Activated T-cell treated with anti-CD3 and anti-CD28 coated beads, Interleukin-2, amount 50 U/mL, for 24 hours (primary cell): ENCODE measurements at places on chromosomes 1 and 21.

DNA sequence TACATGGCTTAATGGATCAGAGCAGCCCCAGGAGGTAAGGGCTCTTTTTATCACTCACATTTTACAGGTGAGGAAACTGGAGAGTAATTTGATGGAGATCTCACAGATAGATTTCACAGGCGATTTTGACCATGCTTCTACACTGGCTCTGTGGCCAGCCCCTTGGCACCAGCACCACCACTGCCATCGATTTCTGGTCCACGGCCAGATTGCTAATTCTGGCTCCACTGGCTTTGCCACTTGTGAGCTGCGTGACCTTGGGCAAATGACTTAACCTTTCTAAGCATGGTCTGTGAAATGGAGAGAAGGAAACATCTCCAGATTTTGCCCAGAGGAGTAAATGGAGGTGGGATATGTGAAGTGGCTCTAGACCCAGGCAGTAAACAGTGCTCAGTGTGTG lies 32.6 kb downstream of the KCNC4 start:
- no peak for DNase-seq

- DNase-seq: no peak
Measured at GRCh38 chr21:42601656-42602055, 51.8 kb upstream of the PDE9A start.

DNA sequence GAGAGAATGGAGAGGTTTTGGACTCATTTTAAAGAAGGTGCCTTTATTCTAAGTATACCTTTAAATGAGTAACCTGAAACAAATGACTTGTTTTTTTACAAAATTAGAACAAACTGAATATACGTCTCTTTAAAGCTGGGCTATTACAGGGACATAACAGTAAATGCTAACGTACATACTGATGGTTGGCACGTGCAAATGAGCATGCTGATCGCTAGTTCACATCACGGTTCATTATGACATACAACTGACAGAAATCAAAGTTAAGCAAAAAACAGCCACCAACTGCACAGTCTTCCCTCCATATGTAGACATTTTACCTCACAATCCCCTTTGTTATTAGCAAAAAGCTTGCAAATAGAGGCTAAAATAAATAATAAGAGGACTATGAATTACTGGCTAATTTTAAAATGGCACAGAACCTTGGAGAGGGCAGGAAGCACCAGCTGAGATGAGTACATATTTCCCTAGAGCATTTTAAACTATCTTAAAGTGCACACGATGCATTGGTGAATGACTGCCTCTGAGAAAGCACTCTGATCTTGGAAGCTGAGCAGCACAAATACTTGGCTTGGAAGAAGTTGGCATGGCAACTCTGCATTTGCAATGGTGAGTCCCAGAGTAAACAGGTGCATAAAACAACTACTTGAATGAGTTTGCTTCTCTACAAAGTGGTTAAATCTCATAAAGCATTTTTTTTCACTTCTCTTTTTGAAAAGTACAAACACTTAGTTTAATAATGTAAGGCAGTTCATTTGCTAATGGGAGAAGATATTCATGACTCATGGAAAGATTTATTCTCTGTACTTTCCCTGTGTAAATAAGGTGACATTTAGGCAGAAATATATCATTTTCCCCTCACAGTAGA lies 204.7 kb downstream of the LHX8 start:
- no peak for DNase-seq

GRCh38 chr1:203870245-203870644 lies 8.8 kb downstream of the SNRPE start:
- DNase-seq: no peak

DNA sequence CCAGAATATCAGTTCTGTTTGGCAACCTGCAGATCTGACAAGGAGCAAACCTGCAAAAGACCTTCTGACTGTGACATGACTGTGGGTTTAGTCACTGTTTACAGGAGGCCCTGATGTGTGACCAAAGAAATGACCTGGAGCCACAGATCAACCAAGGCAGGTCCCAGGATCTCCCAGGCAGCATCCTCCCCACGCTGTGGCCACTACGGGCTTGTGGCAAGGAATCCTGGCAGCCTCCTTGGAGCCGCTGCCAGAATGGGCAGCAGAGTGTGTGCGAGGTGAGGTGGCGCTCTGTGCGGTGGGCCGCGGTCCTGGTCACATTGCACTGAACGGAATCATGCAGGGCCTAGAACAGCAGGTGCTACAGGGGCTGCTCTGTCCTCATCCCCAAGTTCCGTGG lies 15.9 kb downstream of the MCM3AP start:
- no peak for DNase-seq

GRCh38 chr1:172653015-172653709 lies 5.7 kb upstream of the FASLG start:
- no peak for DNase-seq
